ENCODE measurements at places on chromosomes 13 and 19.

DNA sequence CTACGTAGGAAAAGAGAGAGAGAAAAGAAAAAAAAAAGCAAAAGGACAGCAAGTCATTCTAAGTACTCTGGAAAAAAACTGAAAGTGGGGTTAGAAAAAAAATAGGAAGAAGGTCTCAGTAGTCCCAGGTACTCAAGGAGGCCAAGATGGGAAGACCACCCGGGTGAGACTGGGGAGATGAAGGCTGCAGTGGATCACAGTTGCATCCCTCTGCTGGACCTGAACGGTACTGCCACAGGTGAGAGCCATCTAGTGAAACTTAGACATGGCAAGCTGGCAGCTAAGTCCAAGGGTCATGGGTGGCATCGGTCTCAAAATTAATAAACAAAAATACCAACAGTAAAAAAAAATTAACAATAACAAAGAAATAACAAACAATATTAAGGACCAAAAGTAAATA, 41.0 kb upstream of the ZNF91 start:
- no peak for DNase-seq

DNA sequence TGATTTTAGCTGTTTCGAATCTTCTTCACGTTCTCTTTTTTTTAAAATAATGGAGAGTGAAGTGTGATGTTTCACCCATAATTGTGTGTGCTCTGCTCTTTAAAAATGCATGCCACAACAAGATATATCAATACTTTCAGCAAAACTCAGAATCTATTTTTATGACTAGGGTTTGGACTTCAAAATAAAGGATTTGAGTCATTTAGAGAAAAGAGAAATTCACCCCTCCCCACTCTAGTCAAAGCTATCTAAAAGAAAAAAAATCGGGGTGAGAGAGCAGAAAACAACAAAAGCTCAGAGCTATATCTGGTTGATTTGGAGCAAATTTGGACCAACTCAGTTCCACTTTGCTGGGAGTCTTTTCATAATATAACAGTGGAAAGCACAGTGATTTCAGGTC, 244.5 kb downstream of the DNAJC15 start:
- no peak for DNase-seq

DNA sequence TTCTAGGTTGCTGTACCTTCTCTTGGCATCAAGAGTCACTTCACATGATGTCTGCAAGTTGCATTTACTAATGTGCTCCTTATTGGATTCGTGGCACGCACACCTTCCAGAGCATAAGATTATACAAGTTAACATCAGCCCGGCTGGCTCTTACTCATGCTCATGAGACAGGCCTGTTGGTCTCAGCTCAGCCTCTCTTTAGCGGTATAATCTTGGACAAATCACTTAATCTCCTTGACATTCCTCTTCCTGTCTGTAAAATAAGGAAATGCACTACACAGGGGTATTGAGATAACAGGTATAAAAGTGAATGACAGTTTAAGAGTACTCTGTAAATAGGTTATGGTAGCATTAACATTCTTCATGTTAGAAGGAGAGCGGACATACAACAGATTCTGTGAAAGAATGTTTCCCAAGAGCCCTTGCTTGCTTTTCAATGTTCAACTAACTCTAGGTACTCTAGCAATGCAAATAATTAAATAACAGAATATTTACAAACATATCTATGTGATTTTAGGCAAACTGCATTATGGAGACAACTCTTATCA, 181.1 kb downstream of the FGF14 start:
- no peak for DNase-seq

- DNase-seq, result no peak
Measured at GRCh38 chr19:48627865-48628314, 8.6 kb downstream of the SPHK2 start.

DNA sequence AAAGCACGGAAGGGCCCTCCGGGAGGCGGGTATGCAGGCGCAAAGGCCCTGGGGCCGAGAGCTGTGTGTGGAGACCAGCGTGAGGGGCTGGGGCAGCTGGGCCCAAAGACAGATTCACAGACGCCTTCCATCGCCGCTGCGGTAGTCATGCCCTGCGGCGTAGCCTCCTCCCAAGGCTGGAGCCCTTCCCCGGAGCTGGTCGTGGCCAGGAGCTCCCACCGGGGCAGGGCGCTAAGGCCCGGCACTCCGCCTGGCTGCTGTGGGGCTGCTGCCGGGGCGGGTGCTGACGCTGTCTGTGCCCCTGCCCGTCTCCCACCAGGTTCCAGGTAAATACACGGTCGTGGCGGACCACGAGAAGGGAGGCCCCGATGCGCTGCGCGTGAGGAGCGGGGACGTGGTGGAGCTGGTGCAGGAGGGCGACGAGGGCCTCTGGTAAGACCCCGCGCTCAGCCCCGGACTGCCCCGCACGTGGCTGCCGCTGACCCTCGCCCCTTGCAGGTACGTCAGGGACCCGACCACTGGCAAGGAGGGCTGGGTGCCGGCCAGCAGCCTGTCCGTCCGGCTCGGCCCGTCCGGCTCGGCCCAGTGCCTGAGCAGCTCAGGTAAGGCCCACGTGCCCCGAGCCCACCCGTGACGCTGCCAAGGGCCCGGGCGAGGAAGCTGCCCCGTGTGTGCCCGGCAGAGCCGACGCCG, 9.4 kb upstream of the F7 start:
- no peak for DNase-seq

GRCh38 chr19:43883864-43884263, 51.2 kb downstream of the ZNF45 start:
- no peak for DNase-seq

DNA sequence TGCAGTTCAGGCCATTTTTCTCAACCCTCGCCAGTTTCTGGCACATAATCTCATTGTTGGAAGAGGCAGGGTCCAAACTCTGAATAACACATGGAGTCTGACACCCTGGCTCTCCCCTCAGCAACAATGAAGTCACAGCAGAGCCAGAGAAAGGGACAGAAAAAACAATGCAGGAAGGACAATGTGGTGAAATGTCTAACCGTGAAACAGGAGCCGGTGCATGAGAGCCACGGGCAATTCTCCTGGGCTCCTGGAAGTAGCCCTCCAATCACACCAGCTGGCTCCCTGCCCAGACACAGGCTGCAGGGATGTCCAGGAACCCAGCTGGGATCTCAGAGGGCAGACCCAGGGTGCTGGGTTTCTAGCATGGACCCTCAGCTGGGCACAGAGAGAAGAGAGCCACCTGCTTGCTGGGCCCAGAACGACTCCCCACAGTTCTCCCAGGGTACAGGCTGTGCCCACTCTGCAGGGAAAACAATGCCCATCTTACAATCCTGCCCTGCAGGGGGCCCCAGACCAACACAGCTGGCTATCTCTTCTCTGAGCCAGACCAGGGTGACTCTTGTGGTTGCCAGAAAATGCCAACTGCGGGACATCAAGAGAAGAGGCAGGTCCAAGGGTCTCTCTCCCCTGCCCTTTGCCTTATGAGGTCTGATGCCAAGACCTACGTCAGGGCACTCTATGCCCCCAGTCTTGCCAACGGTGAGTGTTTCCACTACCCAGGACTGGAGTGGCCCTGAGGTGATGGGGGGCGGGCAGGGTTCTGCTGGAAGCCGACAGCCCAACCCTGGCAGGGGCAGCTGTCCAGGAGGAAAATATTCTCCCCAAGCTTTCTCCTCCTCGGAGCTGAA, 64.5 kb downstream of the CEBPG start:
- no peak for DNase-seq

DNA sequence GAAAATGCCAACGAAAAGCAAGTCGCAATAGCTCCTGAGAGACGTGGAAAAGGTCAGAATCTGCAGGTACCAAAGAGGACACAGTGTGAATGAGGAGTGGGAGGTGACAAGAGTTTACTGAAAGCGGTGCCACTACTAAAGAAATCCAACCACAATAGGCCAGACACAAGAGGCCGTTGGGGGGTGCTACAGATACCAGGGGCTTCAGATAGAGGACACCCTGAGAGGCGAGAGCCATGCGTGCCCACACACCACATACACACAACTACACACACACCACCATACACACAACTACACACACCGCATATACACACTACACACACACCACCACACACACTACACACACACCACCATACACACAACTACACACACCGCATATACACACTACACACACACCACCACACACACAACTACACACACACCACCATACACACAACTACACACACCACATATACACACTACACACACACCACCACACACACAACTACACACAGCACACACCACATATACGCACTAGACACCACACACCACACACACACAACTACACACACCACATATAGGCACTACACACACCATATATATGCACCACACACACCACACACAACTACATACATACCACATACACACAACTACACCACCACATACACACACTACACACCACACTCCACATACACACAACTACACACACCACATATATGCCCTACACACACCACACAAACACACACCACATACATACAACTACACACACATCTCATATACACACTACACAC, 28.5 kb downstream of the CRYL1 start:
- no peak for DNase-seq

DNA sequence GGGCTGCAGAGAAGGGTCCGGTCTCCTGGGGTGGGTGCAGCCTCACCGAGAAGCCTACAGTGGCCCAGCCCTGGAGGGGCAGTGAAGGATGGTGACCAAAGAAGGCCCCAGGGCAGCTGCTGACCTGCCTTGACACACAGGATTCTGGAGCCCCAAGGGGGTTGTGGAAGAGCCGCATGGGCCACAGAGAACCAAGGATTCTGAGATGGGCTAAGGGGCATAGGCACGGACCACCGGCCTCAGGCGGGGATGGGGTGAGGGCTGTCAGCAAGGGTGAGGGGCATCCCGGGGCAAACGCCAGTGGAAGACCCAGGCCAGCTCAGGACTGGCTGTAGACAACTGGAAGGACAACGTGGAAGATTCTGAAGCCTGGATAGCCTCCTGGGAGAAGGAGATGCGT, 151.6 kb downstream of the TEX29 start:
- DNase-seq, result no peak

DNA sequence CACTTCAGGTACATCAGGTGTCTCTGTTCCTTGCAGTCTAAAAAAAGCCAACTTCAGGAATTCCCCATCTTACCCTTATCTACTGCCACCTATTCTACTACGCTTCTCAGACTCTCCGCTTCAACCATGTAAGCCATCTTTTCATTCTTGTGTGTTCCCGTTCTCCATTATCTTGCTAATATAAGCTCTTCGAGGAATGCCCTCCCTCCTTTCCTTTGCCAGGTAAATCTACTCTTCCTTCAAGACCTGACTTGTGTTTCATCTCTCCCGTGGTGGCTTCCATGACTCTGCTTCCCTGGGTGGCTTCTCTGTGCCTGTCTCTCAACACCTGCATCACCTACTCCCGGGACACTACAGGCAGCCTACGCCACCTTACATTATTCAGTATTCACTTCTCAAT, 42.3 kb upstream of the MEDAG start:
- no peak for DNase-seq

DNA sequence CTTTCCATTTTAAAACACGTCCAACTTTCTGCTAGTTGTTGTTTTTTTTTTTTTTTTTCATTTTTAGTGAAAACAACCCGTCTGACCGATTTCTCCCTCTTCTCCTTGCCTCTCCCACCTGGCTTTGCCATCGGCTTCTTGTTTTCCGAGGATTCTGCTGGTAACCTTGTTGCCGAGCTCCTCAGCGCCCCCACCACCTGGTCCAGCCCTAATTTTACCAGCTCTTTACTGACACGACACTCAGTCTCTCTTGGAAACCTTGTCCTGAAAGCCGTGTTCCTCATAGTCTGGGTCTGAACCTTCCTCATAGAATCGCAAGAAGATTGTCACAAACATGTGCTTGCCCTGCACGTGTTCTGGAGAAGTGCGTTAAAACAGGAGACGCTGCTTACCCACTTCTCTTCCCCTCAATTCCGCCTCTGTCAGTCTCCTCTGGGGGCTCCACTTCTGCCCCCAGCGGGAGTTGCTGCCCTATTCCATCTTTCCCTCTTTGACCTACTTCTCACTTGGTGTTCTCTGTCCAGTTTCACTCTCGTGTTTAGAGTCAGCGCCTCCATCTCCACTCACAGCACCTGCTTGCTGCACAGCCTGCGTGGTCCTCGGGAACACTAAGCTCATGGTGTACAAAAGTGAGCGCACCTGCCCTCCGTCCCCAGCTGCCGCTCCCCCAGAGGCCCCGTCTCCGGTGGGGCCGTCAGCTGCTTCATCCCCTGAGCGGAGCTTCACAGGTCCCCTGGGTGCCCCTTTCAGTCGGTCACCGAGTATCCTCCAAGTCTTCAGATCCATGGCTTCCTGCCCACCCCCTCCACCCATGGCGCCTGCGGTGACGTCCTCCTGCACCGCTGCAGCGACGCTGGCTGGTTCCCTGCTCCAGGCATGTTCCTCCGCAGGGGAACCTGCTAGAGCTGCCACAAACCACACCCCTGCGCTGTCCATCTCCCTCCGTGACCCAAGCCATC, 65.1 kb downstream of the TM9SF2 start:
- DNase-seq, result no peak

DNA sequence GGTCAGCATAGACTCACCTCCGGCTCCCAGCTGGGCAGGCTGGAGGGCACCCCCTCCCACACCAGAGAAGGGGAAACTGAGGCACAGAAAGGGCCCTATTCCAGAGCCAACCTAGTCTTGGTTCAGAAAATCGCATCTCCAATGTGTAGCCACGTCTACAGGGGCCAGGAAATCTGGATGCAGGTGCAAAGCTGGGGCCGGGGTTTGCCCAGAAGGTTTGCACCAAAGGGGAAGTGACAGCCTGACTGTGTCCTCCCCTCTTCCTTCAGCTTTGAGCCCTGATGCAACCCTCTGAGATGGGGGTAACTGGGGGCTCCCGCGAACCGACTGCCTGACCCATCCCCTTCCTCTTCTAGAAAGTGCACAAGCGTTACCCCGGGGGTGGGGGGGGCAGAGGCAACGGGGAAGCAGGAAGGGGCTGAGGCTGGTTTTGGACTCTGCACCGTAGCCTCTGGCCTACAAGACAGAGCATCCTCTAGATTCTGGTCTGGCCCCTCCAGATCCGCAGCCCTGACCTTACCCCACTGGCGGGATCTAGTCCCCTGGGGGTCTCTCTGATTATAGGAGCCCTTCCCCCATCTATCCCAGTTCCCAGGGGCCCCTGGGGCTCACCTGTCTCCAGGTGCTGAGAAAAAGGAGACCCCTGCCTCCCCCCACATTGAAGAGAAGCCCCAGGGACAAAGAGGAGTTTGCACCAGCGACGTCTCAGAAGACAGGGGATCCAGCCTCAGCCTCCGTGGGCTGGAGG, 1.1 kb upstream of the ONECUT3 start:
- no peak for DNase-seq

GRCh38 chr13:109819874-109820273, 33.5 kb upstream of the IRS2 start:
- DNase-seq, result no peak

DNA sequence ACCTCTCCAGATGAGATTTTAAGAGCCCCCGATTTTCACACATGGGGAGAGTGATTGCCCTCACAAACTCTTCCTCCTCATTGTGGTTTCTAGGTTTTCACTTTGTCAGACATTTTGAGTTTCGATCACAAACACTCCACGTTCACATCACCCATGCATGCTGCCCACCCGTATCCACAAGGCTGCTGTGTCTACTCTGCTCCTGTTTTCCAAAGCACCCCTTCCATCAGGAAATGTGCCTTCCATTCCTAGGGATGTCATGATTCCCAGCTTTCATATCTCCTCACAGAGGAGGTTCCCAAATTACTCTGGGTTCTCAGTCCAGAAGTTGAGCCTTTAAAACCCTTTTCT, 45.8 kb upstream of the CEACAM21 start:
- DNase-seq, result no peak
